ENCODE measurements at places on chromosomes 7 and 10.

- no peak for DNase-seq
Observed at GRCh38 chr10:29160150-29160617, 128.7 kb upstream of the LYZL1 start.

- DNase-seq = no peak
Observed at GRCh38 chr10:124429576-124429975, 10.9 kb upstream of the OAT start.

DNA sequence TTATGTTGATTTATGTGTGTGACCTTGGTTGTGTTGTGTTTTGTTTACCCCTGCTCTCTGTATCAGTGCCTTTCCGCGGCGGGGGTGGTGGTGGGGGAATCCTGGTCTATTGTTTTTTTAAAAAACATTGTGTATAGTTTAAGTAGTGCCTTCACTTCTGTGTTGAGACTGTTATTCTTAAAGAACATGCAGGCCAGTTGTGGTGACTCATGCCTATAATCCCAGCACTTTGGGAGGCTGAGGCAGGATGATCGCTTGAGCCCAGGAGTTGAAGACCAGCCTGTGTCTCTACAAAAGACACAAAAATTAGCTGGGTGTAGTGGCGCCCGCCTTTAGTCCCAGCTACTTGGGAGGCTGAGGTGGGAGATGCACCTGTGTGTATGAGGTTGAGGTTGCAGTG lies 429.0 kb upstream of the LRGUK start:
- no peak for DNase-seq

DNA sequence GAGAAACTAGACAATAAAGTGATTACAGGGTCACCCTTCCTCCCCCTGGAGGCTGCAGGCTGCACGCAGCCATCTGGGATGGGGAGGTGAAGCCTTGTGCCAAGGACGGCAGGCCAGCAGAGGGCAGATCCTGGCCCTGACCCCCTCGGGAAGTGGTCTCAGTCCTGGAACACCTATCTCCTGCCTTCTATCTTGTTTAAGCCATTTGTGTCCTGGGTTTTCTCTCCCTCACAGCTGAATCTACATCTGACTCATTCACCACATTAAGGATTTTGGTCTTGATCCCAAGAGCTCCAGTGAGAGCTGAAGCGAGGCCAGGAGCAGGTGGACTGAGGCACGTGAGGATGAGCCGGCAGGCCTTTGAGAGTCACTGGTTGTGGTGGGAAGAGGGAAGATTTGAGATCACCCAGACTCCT lies 16.4 kb upstream of the PARP12 start:
- no peak for DNase-seq

- no peak for DNase-seq
Observed at GRCh38 chr10:78913219-78914059, 155.3 kb upstream of the ZMIZ1 start.

- no peak for DNase-seq
Observed at GRCh38 chr10:85362401-85362800, 1004.2 kb downstream of the GRID1 start.

GRCh38 chr10:86413046-86413728 lies 46.6 kb upstream of the GRID1 start:
- no peak for DNase-seq

DNA sequence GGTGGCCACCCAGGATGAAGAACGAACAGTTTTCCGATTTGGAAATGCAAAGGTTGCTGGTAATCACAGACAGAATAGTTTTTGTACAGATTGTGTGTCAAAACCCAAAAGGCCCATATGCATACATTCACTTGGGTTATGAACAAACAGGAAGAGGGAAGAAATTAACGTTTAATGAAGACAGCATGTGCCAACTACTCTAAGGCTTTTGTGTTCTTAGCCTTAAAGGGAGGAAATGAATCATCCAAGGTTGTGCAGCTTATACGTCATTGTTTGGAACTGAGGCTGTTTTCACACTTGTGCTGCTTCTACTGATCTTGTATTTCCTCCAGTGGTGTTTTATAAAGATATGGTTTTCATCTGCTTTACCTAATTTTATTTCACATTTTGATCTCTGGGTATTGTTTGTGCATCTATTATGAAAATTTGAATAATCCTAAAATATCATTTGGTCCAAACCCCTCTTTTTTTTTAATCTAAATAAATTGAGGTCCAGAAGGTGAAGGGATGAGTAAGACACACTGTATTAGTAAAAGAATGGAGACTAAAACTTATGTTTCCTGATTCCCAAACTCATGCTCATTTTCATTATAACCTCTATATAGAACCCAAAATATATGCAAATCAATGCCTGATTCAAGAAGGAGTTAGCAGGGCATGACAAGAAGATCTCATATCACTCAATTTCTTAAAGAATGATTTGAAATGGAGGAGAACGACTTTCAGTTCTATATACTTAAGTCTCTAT lies 373.1 kb downstream of the THSD7A start:
- DNase-seq = no peak

- DNase-seq = no peak
Observed at GRCh38 chr10:62759599-62760175, 44.8 kb upstream of the ADO start.

DNA sequence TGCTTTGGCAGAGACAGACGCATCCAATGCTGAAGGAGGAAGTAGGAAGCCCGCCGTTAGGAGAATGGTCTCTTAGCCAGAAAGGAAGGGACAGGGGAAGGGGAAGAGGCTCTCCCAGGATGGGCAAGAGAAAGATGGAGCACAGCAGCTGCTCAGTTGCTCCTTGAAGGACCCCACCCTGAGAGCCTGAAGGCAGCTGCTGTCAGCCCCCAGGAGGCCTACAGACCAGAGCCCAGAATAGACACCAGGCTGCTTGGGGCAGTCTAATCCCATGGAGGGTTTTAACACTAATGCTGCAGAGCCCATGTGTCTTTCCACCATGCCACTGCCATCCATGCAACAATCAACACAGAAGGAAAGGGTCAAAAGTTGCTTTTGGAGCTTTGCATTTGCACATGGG lies 3.5 kb upstream of the C7orf33 start:
- DNase-seq = no peak

- DNase-seq = no peak
Observed at GRCh38 chr7:48299580-48300169, 128.4 kb downstream of the ABCA13 start.

DNA sequence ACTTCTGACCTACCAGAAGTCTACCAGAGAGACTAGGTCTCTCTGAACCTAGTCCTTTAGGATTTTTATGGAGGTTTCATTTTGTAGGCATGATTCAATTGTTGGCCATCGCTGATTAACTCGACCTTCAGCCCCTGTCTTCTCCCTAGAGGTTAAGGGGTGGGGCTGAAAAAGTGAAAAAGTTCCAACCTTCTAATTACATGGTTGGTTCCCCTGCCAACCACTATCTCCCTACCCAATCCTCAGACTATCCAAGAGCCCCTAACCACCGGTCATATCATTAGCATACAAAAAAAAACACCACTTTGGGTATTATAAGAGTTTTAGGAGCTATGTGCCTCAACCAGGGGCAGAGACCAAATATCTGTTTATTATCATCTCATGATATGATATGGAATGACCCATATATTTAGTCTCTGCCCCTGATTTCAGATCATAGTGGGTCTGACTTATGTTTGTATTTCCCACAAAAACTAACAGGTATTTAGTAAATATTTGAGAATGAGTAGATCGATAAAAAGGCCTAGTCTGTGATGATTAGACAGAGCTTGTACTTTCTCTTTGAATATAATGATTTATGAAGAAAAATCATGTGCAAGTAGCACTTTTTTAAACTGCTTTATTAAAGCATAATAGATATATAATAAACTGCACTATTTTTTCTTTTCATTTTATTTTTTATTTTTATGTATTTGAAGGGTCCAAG lies 35.8 kb downstream of the DNAJC9 start:
- no peak for DNase-seq

GRCh38 chr7:29147821-29148220 lies 1.5 kb upstream of the CPVL start:
- DNase-seq = no peak

GRCh38 chr10:70145166-70145665 lies 1.3 kb downstream of the TYSND1 start:
- no peak for DNase-seq

DNA sequence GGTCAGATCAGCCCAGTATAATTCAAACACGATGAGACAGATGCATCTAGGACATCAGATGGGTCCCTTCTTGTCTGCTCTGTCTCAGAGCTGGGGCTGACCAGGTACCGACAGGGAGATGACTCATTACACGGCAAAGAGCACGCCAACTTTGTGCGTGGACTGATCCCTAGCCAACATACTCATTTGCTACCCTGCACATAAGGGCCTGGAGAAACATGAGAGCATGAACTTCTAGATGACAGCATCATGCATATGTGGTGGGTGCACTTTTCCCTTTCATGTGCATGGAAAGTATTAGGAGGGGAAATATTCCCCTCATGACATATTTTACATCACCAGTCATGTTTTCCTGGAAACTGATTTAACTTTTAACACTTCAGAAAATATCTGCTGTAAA lies 35.1 kb upstream of the NPVF start:
- no peak for DNase-seq

DNA sequence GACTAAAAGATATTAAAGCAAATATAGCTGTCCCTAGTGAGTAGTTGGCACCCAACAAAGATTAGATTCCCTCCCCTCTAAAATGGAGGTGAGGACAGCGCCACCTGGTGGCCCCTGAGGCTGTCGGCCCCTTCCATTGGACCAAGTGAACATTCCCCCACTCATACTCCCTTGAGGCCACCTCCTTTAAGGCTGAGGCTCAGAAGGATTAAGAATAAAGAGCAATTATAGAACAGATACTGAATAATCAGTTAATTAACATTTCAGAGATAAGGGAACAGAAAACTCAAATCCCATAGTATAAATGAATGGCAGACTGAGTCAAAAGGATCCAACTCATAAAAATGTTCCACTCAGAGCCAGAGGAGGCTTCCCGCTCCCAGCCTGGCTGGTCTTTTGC lies 130.4 kb upstream of the GHITM start:
- no peak for DNase-seq

DNA sequence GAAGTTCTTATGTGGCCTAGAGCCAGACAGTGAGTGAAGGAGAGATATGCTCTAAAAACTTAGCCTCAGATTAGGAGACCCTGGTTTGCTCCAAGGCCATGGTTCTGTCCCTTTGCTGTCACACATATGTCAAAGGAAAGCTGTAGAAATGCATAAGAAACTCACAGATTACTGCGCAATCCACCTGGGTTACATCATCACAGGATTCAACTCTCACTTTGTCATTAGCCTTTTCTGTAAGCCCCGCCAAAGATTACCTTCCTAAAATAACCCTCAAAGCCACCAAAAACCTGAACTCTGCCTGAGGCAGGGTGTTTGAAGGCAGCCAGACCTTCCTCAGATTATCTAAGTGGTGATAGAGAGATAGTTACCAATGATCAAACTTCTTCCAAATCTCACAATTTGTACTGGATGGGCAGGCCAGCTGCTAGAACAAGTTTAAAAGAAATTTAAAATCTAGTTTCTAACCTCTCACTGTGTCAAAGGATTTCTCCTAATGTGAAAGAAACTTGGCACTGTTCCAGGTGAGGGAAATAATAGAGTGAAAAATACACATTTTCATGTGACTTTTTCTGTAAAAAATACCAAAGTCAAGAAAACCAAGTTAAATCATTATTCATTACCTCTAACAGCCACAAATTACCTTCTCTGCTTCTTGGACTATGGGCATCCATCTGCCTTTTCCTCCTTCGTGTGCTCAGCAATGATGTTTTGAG lies 567.2 kb downstream of the SUGCT start:
- DNase-seq = no peak

DNA sequence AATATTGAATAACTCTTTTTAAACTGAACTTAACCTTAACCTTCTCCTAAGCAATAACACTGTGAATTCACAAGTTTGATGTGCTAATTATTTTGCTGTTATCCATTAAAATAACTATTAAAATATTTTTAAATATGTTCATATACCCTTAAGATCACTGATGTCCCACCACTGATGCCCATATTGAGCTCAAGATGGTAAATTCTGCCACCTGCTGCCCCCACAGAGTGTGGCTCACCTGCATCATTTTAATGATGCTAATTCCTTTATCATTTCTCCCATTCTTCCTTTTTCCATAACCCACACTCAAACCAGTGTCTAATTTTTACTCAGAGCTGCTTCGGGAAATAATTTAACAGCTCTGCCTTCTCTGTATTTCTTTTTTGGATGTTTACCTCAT lies 82.3 kb upstream of the ARID5B start:
- no peak for DNase-seq

- no peak for DNase-seq
Observed at GRCh38 chr10:6077071-6077675, 11.7 kb upstream of the RBM17 start.

- DNase-seq = no peak
Observed at GRCh38 chr10:10132009-10132408, 885.7 kb upstream of the CELF2 start.

- no peak for DNase-seq
Observed at GRCh38 chr7:17709127-17709526, 231.2 kb downstream of the SNX13 start.

- no peak for DNase-seq
Observed at GRCh38 chr7:116494472-116494871, 5.1 kb upstream of the CAV2 start.

DNA sequence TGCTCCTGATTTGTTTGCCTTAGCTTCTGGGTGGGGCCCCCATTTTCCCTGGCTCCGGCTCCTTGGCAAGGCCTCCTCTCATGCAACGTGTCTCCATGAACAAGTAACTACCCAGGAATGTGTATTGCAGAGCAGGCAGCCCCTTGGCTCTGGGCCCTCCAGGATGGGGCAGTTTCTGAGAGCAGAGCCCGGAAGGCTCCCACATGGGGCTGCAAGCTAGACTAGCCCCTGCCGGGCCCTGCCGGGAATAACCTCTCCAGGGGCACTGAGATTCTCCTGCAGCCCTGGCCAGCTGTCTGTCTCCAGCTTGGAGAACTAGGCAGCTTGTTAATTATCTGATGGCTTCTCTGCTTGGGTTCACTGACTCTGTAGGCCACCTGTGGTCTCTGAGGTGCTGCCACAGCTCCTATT lies 184.0 kb upstream of the INHBA start:
- DNase-seq = no peak

DNA sequence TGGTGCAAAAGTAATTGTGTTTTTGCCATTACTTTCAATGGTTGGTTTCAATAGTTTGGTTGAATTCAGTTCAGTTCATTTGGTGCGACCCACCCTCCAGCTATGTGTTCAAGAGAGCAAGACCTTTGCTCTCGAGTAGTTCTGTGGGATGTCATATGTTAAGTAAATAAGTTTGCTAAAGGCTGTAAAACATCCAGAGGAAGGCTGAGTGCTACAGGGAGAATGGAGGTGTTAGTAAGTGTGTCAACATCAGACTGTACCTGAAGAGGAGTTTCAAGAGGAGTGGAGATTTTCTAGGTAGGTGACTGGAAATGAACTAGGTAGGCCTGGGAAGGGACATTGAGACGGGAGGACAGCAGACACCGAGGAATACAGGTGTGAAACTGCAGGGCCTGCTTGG lies 147.7 kb downstream of the SH2D4B start:
- DNase-seq = no peak

Measured in activated CD4-positive, alpha-beta T cell treated with anti-CD3 and anti-CD28 coated beads for 1 hour (primary cell).